Left hindlimb (tissue), 1 donor: ENCODE measurements at places on chromosomes 6 and 20.

DNA sequence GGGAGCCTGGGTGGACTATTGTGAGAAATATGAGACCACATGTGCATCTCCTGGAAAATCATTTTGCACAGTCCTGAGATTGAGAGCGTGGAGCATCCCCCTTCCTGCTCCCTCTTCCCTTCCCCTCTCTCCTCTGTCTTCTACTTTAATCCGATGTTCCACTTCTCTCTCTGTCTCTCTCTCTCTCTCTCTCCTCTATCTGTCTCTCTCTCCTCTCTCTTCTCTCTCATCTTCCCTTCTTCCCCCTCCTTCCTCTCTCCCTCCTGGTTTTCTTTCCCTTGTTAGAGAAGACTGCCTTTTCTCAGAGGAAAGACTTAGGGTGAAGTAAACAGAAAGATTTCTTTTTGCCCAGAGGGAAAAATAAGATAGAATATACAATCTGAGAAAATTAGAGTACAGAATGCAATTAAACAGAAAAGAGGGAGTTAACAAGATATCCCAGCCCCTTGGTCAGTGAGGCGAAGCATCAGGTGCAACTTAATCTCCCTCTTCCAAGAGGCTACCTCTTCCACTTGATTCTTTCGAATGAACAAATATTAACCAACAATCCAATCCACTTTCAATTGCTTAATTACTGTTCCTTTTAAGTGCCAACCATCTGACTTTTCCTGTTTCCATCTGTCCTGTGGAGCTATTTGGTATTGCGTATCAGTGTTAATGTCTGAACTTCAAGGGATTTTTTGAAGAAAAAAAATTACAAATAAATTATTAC is 14.6 kb downstream of the KHDC1 start:
- no peak for DNase-seq

DNA sequence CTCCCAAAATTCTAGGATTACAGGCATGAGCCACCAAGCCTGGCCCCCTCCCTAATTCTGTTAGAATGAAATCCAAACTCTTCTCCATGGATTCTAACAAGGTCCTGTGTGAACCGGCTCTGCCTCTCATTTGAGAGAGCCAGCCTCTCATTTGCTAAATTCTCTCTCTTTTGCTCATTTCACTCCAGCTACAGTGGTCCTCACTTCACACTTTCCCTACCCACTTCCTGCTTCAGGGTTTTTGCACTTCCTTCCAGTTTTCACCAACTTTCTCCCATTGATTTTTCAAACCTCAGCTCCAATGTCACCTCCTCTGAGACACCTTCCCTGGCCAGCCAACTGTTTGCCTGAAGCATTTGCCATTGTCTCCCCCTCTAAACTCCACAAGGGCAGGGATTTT is 5.1 kb downstream of the COX4I2 start:
- DNase-seq = no peak

DNA sequence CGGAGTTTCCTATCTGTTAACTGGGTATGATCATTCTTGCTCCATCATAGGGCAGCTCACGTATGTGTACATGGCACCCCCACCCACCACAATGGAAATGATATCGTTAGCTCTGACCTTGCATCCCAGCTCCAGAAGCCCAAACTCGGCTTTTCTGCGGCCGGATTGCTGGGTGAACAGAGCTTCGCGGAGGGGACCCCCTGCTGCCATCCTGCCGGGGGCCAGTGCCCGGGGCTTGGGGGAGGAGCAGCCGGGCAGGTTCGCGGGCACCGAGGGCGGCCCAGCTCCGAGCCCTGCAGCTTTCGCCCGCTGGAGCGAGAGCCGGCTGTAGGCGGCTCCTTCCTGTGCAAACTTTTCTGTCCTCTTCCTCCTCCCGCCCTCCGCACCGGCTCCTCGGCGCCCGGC is 24.9 kb upstream of the FUCA2 start:
- DNase-seq = peak; percentile 60

- no peak for DNase-seq
Measured at GRCh38 chr6:69487688-69488087, 309.1 kb downstream of the LMBRD1 start.
